A549 treated with RU486 at 1 μM for 4 hours (cell line): ENCODE measurements at places on chromosomes 5 and 9. TPM values are rescaled to one million over a fixed set of nuclear protein-coding genes. Genes with fewer than 3 reads are reported as not detected.

The SPINK13 gene
- total RNA-seq = not detected in 5 replicates

The ORM2 gene
- not detected in 5 replicates for total RNA-seq

The TTC23L gene
- 0.18 to 0.33 TPM in 2 of 5 replicates, not detected in the others for total RNA-seq

The FCN2 gene
- not detected in 5 replicates for total RNA-seq

The ENTREP1 gene
- total RNA-seq = 0.28 to 0.71 TPM (median 0.49 TPM) in 5 replicates

The LCN12 gene
- total RNA-seq = 0.61 to 1.6 TPM (median 0.86 TPM) in 5 replicates

The TMC1 gene
- total RNA-seq = 0.20 to 0.45 TPM in 2 of 5 replicates, not detected in the others

The NEURL1B gene
- 2.1 to 3.5 TPM (median 2.7 TPM) in 5 replicates for total RNA-seq

The DAB2IP gene
- 9.0 to 13.4 TPM (median 12.4 TPM) in 5 replicates for total RNA-seq

The ROPN1L gene
- total RNA-seq = 1.1 to 2.7 TPM (median 2.1 TPM) in 5 replicates

The UGT3A2 gene
- total RNA-seq = not detected in 5 replicates

The FBXL7 gene
- 1.0 to 1.8 TPM (median 1.3 TPM) in 5 replicates for total RNA-seq

The CLK4 gene
- 8.7 to 10.2 TPM (median 8.9 TPM) in 5 replicates for total RNA-seq

The NPR3 gene
- 14.8 to 22.0 TPM (median 20.2 TPM) in 5 replicates for total RNA-seq

The PAIP2 gene
- 84.0 to 112 TPM (median 91.8 TPM) in 5 replicates for total RNA-seq

The CDC37L1 gene
- 7.3 to 14.2 TPM (median 13.8 TPM) in 5 replicates for total RNA-seq

The TNC gene
- total RNA-seq = 0.87 to 1.4 TPM (median 0.99 TPM) in 5 replicates
